Adrenal gland (tissue), 19 donors: ENCODE measurements at places on chromosomes 6 and 20. TPM values are rescaled to one million over a fixed set of nuclear protein-coding genes. Genes with fewer than 3 reads are reported as not detected.

Gene GCNT2
- polyA plus RNA-seq, result 0.27 TPM

Gene C20orf202
- 0.40 TPM for polyA plus RNA-seq

Gene PDE7B
- polyA plus RNA-seq, result 1.3 TPM

Gene BEND6
- polyA plus RNA-seq, result 5.4 TPM

Gene CALHM4
- polyA plus RNA-seq, result not detected

Gene OR2B6
- polyA plus RNA-seq, result not detected

Gene MRPS18B
- polyA plus RNA-seq, result 90.5 TPM

Gene CYP39A1
- polyA plus RNA-seq, result 3.2 TPM

Gene LY6G5C
- polyA plus RNA-seq, result 3.1 TPM

Gene SYNDIG1
- polyA plus RNA-seq, result 0.80 TPM

Gene GPR6
- polyA plus RNA-seq, result not detected

Gene BMP5
- polyA plus RNA-seq, result 0.16 TPM

Gene HDGFL1
- polyA plus RNA-seq, result not detected

Gene OPRL1
- 0.24 TPM for polyA plus RNA-seq

Gene LBP
- polyA plus RNA-seq, result 0.32 TPM

Gene TMEM14B
- polyA plus RNA-seq, result 74.3 TPM

Gene SDHAF4
- 17.4 TPM for polyA plus RNA-seq

Gene SAMD3
- 5.2 TPM for polyA plus RNA-seq

Gene SNAP25
- 26.1 TPM for polyA plus RNA-seq

Gene KHDRBS2
- 1.0 TPM for polyA plus RNA-seq

Gene SPTLC3
- 9.1 TPM for polyA plus RNA-seq

Gene TRIM38
- 8.9 TPM for polyA plus RNA-seq

Gene C6orf58
- polyA plus RNA-seq, result not detected

Gene SPDEF
- polyA plus RNA-seq, result not detected

Gene RNF182
- 0.18 TPM for polyA plus RNA-seq

Gene MYT1
- polyA plus RNA-seq, result 2.4 TPM

Gene ANKEF1
- 0.61 TPM for polyA plus RNA-seq

Gene CASS4
- 0.73 TPM for polyA plus RNA-seq

Gene CABLES2
- 2.8 TPM for polyA plus RNA-seq

Gene MAS1
- under 0.01 TPM for polyA plus RNA-seq

Gene CRIP3
- 8.9 TPM for polyA plus RNA-seq

Gene TPBG
- 5.2 TPM for polyA plus RNA-seq

Gene TFAP2A
- 0.30 TPM for polyA plus RNA-seq

Gene ZNF334
- polyA plus RNA-seq, result 7.2 TPM

Gene IL17A
- not detected for polyA plus RNA-seq

Gene CD83
- polyA plus RNA-seq, result 59.6 TPM

Gene FKBP1C
- 17.2 TPM for polyA plus RNA-seq

Gene LINC00237
- polyA plus RNA-seq, result not detected

Gene LAMA2
- 6.6 TPM for polyA plus RNA-seq

Gene CPXM1
- polyA plus RNA-seq, result 10.5 TPM

Gene STX7
- polyA plus RNA-seq, result 8.8 TPM

Gene SLC35D3
- polyA plus RNA-seq, result 0.17 TPM

Gene OVOL2
- polyA plus RNA-seq, result not detected

Gene PAQR8
- 2.3 TPM for polyA plus RNA-seq

Gene FBXO5
- 1.4 TPM for polyA plus RNA-seq

Gene LPA
- 0.15 TPM for polyA plus RNA-seq

Gene CTCFL
- polyA plus RNA-seq, result not detected

Gene GHRH
- 0.91 TPM for polyA plus RNA-seq

Gene DEFB124
- not detected for polyA plus RNA-seq

Gene CCN2
- 80.5 TPM for polyA plus RNA-seq

Gene IPCEF1
- polyA plus RNA-seq, result 0.07 TPM

Gene KCNS1
- polyA plus RNA-seq, result 0.30 TPM

Gene OXT
- polyA plus RNA-seq, result not detected

Gene CGA
- 0.29 TPM for polyA plus RNA-seq

Gene SLC52A3
- 0.88 TPM for polyA plus RNA-seq

Gene OGFR
- polyA plus RNA-seq, result 157 TPM
